AG08396 (cell line): ENCODE measurements at places on chromosomes 2 and 18.

- no peak for DNase-seq
Measured at GRCh38 chr2:192448881-192449280, 254.1 kb upstream of the TMEFF2 start.

DNA sequence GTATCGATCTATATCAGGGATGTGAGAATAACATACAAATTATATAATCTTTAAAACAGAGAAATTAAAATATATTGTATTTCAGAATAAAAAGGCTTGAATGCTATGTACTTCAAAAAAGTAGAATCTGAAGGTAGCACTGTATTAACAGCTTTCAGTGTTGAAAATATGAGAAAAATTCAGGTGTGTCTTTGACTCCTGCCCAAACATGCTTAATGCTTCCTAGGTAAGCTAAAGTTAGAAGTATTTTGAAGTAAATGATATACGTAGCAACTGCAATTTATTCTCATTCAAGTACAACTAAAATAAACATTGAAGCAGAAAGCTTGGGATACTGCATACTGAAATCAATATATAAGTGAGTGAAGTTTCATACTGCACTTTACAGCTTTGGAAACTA is 1082.0 kb upstream of the ACVR2A start:
- no peak for DNase-seq

DNA sequence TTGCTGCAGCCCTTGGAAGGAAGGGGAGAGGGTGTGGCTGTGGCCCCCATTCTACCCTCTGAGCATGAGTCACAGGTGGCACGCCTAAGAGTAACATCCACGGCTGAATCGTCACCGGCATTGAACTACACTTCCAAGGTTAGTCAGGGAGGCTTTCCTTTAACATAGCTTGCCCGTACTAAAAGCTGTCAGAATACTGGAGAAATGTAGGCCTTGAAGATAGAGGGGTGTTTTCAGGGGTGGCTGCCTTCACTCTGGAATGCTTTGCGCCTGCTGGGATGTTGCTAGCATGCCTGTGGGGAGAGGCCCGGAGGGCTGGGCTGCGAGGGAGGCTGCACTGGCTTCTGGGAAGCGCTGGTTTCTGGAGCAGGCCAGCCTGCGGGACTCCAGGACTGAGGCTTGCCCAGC is 333.7 kb downstream of the AGAP1 start:
- no peak for DNase-seq

- no peak for DNase-seq
Measured at GRCh38 chr18:34322365-34323289, 97.9 kb upstream of the NOL4 start.

DNA sequence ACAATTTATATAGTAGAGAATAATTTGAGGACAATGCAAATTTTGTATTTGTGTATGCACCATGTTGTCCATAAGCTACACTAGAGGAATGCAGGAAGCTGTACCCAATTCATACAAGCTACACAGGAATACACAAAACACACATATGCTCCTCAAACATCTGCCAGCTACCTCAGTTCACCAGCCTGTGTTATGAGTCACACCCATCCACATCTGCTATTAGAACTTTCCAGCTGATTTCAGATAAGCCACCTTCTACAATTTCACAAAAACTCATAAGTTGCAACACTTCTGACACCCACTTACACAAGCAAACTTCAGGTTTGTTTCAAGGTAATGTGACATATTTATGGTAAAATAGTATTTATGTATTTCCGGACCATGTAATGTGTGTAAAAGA is 438.9 kb downstream of the SATB2 start:
- no peak for DNase-seq

GRCh38 chr2:122034344-122034743 is 278.9 kb downstream of the TSN start:
- DNase-seq: no peak
